ENCODE measurements at places on chromosomes 2 and 18.

DNA sequence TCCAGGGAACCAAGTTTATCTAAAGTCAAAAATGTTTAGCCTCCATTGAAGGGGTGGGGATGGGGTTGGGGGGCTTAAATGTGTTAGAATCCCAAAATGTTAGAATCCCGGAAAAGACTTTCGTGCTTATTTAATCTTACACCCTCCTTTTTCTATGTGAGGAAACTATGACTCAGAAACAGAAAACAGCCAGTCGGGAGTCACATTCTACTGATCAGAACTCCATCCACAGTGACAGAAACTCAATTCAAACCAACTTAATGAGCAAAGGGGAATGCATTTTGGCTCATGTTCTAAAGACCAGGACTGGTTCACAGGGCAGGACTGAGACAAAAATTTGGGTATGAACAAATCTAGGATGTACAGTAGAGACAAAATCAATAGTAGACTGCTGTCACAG is 31.9 kb upstream of the AFTPH start:
- no peak for DNase-seq

GRCh38 chr2:161796192-161796591 is 172.0 kb downstream of the SLC4A10 start:
- DNase-seq, result no peak

DNA sequence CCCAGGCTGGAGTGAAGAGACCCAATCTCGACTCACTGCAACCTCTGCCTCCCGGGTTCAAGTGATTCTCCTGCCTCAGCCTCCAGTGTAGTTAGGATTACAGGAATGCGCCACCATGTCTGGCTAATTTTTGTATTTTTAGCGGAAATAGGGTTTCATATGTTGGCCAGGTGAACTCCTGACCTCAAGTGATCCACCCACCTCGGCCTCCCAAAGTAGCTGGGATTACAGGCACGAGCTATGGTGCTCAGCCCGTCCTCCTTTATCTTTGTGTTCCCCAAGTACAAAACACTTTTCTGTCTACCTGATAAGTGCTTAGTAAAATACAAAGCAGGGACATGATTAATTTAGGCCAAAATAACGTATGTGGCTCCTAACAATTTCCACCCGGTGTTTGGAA is 91.2 kb upstream of the STK17B start:
- DNase-seq, result no peak

DNA sequence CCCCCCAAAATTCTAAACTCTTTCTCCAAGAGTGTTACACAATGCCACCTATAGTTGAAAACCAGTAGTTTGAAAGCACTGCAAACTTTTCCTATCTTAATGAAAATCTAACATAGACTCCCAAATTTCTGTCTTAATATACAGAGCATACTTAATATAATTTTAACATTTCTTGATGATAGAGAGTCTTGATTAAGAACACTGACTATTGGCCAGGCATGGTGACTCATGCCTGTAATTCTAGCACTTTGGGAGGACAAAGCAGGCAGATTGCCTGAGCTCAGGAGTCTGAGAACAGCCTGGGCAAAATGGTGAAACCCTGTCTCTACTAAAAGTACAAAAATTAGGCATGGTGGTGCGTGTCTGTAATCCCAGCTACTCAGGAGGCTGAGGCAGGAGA is 34.2 kb downstream of the ASXL2 start:
- DNase-seq, result no peak

- no peak for DNase-seq
These were observed 89.0 kb downstream of the MTCL1 start for GRCh38 chr18:8794156-8794933.

DNA sequence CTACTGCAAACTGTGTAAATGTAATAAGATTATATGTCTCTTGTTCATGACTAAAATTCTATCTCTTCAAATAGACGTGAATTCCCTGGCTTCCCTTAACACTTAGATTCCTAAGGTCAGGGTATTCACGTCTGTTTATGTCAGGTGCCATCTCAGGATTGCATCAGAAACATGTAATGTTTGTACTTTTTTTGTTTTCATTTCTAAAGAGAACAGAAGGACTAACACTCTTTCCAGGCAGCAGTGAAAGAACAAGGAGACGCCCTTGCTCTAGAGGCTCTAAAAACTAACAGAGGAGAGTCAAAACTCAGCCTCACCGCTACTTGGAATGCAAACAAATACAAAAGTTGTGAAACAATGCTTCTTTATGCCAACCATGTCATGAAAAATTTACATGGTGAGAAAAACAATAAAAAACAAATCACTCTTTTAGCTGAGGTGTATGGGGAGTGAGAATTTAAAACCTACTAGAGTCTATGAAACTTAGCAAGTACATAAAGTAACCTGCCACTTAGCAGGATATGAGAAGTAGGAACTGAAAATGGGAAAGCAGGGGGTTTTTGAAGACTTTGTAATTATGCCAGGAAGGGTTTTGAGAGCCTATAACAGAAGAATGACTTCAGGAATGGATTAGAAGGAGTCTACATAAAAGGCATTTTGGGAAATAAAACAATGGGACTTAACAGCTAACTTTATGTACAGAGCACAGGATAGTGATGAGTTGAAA is 522.7 kb downstream of the THSD7B start:
- no peak for DNase-seq

- no peak for DNase-seq
These were observed 56.2 kb upstream of the DYNC1I2 start for GRCh38 chr2:171630812-171631626.

- DNase-seq, result no peak
These were observed 66.6 kb upstream of the SNTG2 start for GRCh38 chr2:883803-884748.

GRCh38 chr2:191280834-191281756 is 35.9 kb downstream of the MYO1B start:
- no peak for DNase-seq

GRCh38 chr2:199315299-199316179 is 142.2 kb downstream of the SATB2 start:
- no peak for DNase-seq

GRCh38 chr2:219916281-219916680 is 288.9 kb downstream of the SLC4A3 start:
- no peak for DNase-seq

DNA sequence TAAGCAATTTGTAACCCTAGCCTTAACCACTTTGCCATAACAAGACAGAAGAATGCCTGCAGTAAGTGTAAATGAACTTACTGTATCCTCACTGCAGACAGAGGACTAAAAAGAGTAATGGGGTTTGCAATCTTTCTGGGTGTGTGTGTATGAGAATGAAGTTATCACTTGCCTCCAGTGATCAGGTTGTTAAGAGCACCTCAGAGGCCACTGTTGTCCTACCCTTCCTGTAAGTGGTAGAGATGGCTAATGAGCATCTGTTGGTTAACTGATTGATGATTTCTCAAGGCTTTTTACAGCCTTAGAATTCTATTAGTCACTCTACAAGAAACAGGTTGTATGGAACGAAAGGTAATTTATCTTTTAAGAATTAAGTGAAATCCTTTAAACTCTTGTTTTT is 27.6 kb upstream of the GTF2A1L start:
- DNase-seq, result no peak

- DNase-seq, result no peak
These were observed 185.4 kb downstream of the ZEB2 start for GRCh38 chr2:144334551-144334950.

GRCh38 chr2:85766229-85766628 is 12.4 kb downstream of the ATOH8 start:
- no peak for DNase-seq

DNA sequence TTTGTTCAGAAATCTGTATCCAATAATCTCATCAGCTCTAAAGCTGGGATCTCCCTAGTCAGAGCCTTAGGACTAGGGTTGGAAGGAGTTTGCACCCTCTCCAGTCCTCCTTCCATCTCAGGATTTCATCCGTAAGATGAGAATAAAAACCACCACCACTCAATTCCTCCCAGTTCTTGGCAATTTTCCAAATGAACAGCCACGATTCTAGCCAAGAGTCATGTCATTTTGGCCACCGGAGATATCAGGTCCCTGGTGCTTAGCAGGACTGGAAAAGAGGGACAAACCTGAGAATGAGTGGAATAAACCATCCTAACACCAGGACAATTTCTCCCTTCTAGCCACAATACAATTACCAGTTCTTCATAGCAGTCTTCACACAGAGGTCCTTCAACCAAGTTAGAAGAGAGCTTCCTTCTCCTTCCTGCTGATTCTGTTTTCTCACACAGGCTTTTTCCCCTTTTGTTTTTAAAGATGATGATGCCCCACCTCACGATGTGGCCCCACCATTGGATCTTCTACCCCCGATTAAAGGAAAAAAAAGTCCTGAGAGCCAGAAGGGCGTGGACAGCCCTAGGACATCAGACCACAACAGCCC is 36.2 kb downstream of the KIAA2012 start:
- no peak for DNase-seq

DNA sequence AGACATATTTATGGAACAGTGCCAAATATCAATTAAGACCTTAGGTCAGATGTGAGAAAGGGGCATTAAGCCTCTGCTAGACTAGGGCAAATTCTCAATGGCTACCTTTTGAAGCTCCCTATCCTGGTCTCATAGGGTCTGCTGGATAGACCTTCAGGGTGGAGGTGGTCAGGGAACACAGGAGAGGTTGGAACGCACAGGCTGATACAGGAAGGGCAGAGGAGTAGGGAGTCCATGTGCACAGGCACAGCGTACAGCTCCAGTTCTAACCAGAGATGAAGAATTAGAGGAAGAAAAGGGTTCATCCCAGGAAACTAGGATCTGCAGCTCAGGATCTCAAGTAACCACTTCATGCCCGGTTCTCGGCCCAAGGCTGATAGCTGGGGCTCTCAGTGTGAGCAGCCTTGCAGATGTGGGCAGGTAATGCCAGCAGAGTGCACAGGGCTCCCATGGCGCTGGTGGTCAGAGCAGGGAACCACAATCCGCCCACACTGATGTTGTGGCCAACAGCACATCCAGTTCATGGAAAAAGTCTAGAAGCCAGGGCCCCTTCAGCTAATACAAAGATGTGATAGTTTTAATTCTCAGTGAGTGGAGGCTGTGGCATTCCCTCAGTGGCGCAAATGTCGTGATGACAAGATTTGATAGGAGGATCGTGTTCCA is 3.4 kb upstream of the EVA1A start:
- DNase-seq, result no peak

DNA sequence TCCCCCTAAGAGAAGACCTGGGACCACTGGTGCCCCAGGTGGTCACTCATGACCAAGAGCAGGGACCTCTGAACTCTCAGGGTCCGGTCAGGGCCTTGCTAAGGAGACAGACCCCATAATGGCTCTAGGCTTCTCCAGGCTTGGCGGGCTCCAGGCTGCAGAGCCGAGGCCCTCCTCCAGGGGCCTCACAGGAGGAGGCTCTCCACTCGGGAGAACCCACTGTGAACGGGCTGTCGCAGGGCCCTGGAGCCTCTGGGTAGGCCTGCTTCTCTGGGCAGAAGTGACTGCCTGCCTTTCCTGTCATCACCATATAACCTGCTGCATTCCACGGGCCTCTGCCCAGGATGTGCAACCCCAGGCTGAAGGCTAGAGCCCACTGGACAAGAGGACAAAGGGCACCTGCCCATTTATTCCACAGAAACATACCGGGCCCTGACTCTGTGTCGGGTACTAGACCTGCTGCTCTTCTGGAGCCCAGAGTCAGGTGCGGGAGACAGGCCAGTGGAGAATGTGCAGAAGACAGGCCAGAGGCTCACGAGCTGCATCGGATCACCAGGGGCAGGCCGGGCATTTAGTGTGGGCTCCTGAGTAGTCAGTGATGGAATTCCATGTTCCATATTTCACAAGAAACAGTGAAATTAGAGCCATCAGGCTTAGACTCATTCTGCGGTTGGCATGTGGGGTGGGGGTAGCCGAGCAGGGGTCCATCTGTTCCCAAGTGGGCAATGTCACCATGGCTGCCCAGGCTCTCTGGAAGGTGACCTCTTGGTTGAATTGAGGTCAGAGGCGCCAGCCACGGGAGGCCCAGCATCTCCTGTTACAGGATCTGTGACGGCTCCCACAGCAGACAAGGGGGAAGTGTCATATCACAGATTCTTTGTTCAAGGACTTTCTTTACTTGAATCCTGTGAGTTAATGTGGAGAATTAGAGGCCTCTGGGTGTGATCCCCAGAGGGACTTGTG is 220.8 kb downstream of the SH3RF3 start:
- no peak for DNase-seq

- DNase-seq, result no peak
These were observed 246.1 kb downstream of the TWIST2 start for GRCh38 chr2:239093952-239094351.

DNA sequence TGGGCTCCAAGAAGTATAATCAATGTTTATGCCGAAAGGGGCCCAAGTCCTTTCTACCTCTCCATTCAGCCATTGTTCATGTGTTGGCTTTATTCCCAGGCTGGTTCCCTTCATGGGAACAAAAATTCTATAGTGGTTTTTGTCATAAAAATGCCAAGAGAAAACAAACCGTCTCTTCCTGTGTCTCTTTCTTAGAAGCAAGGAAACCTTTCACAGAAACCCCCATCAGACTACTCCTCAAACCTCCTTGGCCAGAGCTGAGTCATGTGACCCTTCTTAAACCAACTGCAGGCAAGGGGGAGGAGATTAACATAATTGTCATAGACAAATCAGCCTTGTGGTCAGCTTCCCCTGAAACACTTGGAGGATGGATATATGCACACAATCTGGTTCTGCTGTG is 75.1 kb upstream of the TANK start:
- no peak for DNase-seq

DNA sequence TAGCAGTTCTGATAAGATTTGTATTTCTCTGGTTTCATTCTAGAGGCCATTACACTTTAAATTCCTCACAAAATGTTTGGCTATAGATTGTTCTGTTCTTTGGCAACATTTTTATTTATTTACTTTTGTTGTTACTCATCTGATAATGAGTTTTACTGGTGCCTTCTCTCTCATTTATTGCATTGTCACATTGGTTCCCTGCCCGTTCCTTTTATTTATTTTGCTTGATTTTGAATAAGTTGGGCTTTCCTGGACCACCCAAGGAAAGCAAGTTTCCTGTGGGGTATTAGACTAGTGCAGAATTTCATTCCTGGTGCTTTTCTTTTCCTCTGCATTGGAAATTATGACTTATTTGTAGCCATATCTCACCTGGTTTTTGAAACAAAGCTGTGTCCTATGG is 232.0 kb downstream of the SOCS6 start:
- DNase-seq, result no peak

DNA sequence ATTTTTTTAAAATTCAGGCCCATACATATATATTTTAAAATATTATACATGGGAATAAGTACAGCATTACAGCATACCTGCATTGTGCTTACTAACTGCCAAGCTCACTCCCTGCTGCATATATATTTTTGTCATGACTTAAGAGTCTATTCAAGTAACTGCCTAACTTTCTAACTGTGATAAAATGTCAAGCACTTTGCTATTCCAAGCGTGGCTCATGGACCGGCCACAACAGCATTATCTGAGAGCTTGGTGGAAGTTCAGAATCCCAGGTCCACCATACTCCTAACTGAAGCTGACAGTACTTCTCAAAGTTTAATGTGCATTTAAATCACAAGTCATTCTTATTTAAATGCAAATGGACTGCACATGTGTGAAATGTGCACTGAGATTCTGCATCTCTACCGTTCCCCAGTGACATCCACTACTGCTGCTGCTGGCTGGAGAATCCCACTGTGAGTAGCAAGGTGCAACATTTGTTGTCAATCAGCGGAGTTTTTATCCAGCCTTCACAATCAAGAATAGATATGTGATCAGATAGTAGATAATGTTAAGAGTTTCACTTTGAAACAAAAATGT is 79.1 kb downstream of the DYM start:
- no peak for DNase-seq

GRCh38 chr2:192011196-192011595 is 164.3 kb upstream of the CAVIN2 start:
- DNase-seq, result no peak

- no peak for DNase-seq
These were observed 16.6 kb downstream of the KLHL29 start for GRCh38 chr2:23401427-23402204.

- DNase-seq, result no peak
These were observed 484.2 kb downstream of the DLGAP1 start for GRCh38 chr18:3970929-3971328.
